Activated CD4-positive, alpha-beta T cell treated with anti-CD3 and anti-CD28 coated beads, Interleukin-2, amount 10 ng/mL, durations not matched to agents 7 days and 5 days (primary cell): ENCODE measurements at places on chromosomes 7 and 10.

- DNase-seq: no peak
These were observed 20.1 kb downstream of the CYTH3 start for GRCh38 chr7:6252341-6252746.

DNA sequence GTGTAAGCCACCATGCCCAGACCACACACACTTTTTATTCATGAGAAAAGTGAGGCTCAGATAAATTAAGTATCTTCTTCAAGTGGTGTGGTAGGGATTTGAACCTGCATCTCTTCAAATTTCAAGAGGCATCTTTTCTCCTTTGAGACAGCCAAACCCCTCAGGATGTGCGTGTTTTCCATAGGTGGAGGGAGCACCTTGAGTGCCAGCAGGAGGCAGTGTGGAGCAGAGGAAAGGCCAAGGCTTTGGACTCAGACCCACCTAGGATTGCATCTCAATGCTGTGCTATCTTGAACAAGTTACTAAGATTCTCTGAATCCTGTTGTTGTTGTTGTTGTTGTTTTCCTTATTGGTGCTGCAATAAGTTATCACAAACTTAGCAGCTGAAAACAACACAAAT is 40.2 kb upstream of the MYL10 start:
- DNase-seq: no peak

- DNase-seq: no peak
These were observed 14.2 kb upstream of the EGFR start for GRCh38 chr7:55004579-55004978.

- DNase-seq: no peak
These were observed 8.0 kb downstream of the SEPHS1 start for GRCh38 chr10:13340068-13340467.

GRCh38 chr7:21969822-21970221 is 24.1 kb upstream of the CDCA7L start:
- DNase-seq: no peak

DNA sequence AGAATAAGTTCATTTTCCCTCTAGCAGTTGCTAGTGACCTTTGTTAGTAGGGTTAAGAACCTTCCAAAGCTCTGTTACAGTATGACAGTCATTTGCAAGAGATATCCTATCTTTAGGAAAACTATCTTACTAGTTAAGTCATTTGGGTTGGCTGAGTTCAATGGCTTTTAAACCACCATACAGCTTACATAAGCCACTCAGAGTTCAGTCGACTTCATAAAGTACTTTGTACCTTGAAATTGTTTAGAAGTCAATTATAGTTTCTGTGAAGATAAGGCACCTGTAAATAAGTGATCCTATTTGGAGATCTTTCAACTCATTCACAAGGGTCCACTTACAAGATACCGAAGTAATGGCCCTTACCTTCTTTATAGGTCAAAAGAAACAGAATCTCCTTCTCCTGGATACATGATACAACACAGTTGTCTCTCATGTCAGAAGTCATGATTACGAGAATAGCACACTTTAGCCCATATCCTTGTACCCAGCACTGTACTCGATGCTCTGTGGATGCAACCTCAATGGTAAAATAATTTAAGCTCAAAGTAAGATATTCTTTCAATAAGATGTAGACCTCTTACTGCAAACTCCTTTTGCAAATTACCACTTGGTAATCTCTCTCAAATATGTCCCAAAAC is 11.9 kb upstream of the ABCC2 start:
- DNase-seq: no peak

GRCh38 chr7:143906151-143906550 is 4.2 kb upstream of the TCAF1 start:
- no peak for DNase-seq

DNA sequence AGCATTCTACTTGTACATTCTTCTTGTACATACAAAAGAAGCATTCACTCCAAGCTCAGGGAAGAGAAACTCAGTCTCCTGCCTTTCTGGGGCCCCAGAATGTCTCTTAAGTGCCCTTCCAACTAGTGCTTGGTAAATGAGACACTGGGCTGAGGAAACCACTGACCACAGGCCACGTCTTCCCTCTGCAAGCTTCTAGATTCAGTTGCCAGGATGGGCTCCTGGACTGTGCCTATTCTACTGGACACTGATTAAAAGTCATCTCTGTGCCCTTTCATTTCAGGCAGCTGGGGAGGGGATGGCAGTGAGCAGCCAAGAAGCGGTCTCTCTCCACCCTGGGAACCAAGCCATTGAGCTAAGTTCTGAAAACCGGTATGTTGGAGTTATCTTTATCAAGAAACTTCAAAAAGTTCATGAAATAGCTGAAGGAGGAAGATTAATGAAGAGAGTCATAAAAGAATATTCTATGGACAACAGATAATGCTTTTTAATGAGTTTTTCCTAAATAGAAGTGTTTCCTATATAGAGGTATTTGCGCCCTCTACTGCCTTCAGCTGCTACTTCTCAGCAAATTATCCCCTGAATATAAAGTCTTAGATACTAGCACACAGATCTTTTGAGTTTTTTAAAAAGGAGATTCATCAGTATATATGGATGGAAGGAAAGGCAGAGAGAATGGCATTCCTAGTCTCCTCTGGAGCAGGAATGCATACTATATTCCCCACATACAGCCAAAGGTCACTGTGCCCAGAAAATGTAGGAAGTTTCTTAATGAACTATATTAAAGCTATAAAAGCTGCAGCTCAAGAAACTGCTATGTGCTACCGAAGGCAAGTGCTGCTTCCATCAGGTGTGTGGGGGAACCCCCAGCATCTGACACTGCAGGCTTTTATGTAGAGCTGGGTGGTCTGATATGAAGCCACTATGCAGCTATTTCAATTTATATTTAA is 8.4 kb upstream of the IFIT1B start:
- peak; percentile 31 for DNase-seq

DNA sequence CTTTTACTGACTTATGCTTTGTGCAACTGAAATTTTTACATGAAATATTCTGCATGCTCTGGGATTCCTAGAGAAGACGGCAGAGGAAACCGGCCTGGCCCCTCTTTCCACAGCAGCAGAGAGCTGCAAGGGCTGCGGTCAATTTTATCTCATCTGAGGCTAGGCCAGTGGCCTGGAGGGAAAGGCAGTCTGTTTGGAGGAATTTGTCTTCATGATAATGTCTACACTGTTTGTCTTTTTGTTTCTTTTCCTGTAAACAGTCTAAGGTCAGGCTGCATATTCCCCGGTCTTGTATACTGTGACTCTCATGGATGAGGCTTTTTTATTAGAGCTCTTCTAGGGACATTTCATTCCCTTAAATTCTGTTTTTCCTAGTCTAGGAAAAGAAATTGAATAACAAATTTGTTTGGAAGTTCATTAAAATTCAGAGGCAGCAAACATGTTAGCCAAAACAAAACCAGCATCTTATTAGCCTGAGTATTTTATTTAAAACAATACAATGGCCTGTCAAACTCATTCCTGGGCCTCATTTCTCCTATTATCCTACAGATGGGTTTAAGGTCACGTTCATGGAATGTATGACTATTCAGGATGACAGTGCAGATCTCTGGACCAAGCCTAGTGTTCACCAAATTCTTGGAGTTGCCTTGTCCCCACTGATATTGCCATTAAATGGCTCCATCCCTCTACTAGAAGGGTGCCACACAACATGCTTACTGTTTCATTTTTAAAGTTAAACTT is 26.4 kb downstream of the LAMB4 start:
- no peak for DNase-seq

DNA sequence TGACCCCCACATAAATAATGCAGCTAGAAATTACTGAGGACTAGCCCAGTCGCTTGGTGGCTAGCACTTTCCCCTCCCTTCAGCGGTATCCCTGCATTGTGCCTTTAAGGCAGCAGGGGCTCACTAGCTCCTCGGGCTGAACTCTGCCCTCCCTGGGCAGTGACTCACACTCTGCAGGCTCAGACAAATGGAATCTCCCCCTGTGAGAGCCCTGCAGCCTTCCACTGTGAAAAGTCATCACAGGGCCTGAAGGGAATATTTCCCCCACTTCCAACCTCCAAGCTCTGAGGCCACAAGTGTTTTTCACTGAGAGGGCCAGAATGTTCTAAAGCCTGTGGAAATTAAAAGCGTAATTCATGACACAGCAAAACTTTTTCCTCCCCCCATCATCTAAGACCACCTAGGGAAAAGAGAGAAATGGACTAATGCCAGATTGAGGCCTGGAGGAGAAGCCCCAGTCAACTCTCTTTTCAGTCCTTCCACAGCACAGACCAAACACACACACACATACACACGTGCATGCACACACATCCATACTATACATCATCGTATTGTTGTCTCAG is 93.6 kb upstream of the COL1A2 start:
- DNase-seq: no peak

GRCh38 chr7:24877790-24878311 is 102.1 kb downstream of the OSBPL3 start:
- DNase-seq: peak; percentile 29

GRCh38 chr7:30863706-30864035 is 48.0 kb upstream of the AQP1 start:
- DNase-seq: no peak

DNA sequence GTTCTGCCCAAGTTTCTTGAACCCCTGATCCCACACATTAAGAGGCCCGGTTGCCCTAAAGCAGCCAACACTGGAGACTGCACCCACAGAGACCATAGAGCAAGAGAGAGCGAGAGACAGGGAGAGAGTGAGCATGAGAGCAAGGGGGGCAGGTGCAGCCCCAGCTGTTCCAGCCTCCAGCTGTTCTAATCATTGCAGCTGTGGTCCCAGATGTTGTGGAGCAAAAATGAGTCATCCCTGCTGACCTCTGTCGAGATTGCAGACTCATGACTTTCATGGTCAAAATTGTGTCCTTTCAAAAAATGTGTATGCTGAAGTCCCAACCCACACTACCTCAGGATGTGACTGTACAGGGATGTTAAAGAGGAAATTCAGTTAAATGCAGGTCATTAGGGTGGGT is 143.9 kb upstream of the FRMD4A start:
- DNase-seq: no peak

DNA sequence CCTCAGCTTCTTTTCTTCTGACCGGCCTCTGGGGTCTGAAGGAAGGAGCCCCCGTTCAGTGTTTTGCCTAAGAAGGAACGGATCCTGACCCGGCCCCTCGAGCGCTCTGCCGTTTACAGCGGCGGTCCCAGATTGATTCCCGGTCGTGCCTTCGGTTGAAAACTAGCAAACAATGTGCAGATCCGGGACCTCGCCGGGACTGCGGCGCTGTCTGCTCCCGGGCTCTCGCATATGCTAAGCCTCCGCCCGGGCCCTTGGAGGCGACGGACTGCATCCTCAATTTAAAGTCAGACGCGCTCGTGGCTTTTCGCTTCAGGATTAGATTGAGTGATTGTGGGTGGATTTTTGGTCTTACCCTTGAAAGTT is 559 bp downstream of the DBF4 start:
- DNase-seq: peak; percentile 61

GRCh38 chr7:152859781-152860191 is 100.2 kb downstream of the ACTR3B start:
- no peak for DNase-seq

- DNase-seq: no peak
These were observed 183.4 kb upstream of the BMPER start for GRCh38 chr7:33721895-33722294.

DNA sequence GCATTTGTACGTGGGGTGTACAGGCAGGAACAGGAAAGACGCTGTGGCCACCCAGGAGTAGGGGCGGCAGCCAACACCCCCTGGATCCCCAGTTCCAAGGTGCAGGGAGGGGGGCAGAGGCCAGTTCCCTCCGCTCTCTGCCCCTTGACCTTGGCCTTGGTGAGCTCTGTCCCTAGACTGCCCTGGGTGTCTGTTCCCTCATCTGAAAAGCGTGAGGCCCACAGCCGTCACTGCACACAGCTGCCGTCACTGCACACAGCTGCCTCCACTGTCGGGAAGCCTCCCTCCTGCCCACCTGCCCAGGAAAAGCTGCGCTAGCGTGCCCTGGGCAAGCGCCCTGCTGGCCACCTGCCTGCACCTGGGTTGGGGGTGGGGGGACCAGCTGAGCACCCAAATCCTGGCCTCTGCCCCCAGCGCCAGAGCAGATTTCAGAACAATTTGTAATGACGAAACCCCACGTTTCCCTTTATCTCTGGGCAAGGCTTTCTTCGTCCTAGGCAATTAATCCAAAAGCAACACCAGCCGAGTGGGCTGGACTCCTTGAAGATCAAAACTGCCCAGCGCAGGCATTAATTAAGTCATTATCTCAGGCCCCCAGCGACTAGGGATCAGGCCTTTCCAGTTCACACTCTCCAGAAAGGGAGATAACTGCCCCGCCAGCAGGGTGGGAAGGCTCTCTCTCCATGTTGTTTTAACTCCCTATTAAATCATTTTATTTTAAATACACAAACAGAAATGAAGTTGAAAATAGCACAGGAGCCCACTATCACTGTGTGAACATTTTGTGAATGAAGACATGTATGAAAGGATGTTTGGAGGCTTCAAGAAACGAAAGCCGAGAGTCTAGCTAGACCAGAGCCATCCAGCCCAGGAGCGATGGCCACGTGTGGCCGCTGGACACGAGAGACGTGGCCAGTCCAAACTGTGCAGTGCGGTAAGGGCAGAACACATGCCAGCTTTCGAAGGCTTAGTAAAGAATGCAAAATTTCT is 4.0 kb upstream of the PDGFA start:
- DNase-seq: no peak

DNA sequence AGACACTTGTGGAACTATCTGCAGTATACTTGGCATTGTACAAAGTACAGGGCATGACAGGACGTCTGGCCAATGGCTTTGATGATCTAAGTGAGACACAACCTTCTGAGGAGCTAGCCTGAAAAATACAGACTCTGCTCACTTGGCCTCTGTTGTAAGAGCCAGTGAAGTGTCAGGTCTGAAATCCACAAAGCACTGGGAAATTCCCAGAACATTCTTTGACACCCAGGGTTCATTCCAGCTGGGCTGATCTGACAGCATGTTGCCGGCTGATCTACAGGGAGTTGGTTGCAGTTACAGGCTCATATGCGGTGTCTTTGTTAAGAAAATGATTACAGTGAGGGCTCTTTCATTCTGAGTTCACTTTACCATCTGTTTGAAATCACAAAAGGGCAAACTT is 354.6 kb downstream of the PHF14 start:
- DNase-seq: no peak

GRCh38 chr10:91901784-91902677 is 7.3 kb downstream of the FGFBP3 start:
- peak; percentile 47 for DNase-seq

DNA sequence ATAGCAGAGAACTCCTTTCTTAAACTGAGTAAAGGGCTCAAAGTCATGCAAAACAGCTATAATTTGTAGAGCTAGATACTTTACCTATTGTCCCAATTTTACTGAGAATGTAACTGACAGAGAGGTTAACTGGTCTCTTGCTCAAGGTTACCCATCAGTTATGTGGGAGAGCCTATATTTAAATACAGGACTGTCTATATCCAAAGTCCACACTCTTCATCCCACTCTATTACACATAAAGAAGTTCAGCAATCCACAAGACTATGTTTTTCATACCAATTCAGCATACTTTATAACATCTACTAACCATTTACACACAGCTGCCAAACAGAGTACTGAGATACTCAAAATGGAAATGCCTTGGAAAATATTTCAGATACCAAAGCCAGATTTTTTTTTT is 100.2 kb downstream of the MICU1 start:
- no peak for DNase-seq

GRCh38 chr10:33229252-33229948 is 105.1 kb downstream of the NRP1 start:
- no peak for DNase-seq

- no peak for DNase-seq
These were observed 42.7 kb downstream of the LRRC18 start for GRCh38 chr10:48896756-48897440.

- DNase-seq: no peak
These were observed 157.0 kb upstream of the MKLN1 start for GRCh38 chr7:131170440-131171271.

- no peak for DNase-seq
These were observed 52.6 kb downstream of the SRI start for GRCh38 chr7:88167223-88167622.

- DNase-seq: no peak
These were observed 269.3 kb downstream of the POLR1F start for GRCh38 chr7:19439517-19439916.
